NB4 (cell line): ENCODE measurements at places on chromosomes 13 and 19.

GRCh38 chr13:47004027-47004426 is 107.2 kb upstream of the HTR2A start:
- DNase-seq = no peak

GRCh38 chr19:55720214-55720746 is 17.9 kb downstream of the NLRP9 start:
- no peak for DNase-seq

DNA sequence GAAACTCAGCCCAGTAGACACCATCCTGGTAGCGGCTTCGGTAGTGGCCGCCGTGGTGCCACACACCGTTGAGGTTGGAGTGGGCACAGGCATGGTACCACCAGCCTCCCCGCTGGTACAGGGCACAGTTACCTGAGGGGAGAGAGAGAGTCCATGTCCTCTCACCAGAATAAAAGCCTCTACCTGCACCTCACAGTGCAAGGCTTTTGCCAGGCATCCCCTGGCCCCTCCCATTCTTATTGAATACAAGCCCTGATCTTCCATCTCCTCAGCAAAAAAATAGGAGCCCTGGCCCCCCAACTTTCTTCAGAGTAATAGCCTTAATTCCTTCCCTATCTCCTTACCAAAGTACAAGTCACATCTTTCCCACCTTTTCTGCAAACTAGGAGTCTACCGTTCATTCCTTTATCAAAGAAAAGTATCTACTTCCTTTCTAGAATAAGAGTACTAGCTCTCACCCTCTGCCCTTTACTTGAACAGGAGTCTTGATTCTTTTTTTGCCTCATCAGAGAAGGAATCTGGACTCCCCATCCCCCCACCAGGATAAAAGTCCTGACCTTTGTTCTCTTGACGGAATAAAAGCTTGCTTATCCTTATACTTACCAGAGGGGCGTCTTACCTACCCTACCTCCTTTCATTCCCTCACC is 6.7 kb downstream of the SHFL start:
- DNase-seq = peak; percentile 13

GRCh38 chr13:70844391-70845108 is 736.3 kb upstream of the KLHL1 start:
- DNase-seq = no peak

- DNase-seq = no peak
These were observed 15.1 kb downstream of the PEPD start for GRCh38 chr19:33506498-33506897.

- peak; percentile 58 for DNase-seq
These were observed 268.5 kb downstream of the MYO16 start for GRCh38 chr13:108897955-108898354.

GRCh38 chr19:46320559-46320958 is 23.7 kb downstream of the HIF3A start:
- no peak for DNase-seq

- no peak for DNase-seq
These were observed 126.7 kb downstream of the MAB21L1 start for GRCh38 chr13:35349673-35350278.

DNA sequence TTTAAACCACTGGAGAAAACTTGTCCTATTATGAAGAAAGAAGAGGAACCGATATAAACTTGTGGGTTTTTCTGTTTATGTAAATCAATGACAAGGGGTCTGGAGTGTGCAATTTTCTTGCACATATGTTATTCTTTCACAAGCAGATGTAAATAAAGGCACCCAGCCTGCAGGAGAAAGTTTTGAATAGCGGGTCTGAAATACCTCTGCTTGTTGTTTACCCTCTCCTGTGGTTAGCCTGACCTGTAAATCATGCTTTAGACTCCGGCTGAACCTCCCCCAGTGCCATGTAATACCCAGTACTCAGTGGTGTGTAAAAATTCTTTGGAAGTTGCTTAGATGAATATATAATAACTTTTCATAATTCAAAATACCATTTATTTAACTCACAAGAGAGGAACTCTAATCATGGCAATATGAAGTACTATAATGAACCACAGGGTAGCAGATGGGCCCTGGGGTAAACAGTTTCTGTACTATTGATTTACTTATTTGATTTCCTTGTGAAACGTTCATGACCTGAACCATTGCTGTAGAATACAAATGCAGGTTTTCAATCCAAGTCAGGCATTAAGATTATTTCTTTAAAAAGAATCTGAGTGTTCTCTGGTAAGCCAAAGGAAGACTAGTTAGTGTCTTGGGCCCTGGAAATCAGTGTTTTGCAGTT is 245.1 kb downstream of the LMO7 start:
- no peak for DNase-seq

- no peak for DNase-seq
These were observed 4.7 kb downstream of the NKPD1 start for GRCh38 chr19:45156011-45156630.

GRCh38 chr19:41694196-41694595 is 6.1 kb upstream of the CEACAM7 start:
- no peak for DNase-seq

GRCh38 chr19:47707135-47707925 is 5.9 kb upstream of the EHD2 start:
- DNase-seq = peak; percentile 95

DNA sequence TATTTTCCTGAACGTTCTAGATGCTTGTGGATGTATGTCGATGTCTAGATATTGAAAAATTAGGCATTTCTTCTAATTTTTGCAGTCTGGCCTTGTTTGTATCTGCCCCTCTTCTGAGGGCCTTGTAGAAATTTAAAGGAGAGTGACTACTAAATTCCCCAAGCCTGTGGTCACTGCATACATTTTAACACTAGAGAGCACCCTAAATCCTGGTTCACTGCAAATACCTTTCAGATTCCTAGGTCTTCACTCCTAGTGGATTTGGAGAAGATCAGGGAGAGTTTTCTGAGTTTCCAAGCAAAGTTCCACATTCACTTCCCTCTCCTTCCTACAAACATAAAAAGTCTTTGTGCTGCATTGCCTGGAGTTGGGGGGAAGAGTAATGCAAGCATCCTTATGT is 1272.5 kb downstream of the OLFM4 start:
- DNase-seq = no peak

- no peak for DNase-seq
These were observed 16.2 kb downstream of the CCDC97 start for GRCh38 chr19:41325947-41326706.

GRCh38 chr13:40340368-40341095 is 325.9 kb downstream of the FOXO1 start:
- no peak for DNase-seq

- DNase-seq = no peak
These were observed 34.4 kb downstream of the PPP2R1A start for GRCh38 chr19:52224211-52224610.

DNA sequence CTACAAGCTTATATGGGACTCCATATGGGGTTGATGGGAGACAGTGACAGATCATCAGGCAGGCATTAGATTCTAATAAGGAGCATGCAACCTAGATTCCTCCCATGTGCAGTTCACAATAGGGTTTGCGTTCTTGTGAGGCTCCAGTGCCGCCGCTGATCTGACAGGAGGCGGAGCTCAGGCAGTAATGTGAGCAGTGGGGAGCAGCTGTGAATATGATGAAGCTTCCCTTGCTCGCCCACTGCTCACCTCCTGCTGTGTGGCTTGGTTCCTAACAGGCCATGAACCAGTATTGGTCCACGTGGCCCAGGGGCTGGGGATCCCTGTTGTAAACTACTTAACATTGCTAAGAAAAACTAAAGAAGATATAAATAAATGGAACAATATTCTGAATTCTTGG is 378.4 kb downstream of the KCNRG start:
- no peak for DNase-seq

DNA sequence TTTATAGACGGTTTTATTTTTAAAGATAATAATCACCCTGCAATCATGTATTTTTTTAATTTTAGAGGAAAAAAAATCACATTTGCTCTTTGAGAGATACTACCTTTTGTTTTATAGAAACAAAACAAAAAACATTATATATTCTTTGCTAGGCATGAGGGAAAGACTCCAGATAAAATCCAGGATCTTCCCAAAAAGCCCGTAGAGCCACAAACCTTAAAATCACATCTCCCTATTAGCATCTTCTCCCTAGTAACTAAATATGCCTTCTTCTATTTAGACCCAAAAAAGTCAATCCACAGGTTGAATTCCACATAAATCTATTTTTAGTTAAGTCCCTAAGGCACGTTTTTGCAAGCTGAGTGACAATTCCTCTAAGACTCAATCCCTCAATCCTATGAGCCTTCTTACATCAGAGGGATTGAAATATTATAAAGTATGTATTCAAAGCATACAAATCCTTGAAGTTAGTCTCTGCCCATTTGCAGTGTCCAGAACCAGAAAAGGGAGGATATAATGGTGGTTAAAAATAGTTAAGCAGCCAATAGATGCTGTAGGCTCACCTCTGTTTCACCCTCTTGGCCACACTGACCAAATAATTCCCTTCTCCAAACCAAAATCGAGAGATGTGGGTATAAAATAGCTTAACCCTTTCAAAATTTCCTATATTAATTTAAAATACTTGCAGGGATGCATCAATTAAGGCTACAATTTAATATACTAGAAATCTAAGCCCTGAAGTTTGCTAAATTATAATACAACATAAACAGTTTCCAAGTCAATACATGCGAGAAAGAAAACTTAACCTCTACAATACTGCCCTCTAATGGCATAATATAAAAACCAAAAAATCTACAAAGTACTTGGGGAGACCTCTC is 64.0 kb downstream of the SERP2 start:
- DNase-seq = peak; percentile 59

DNA sequence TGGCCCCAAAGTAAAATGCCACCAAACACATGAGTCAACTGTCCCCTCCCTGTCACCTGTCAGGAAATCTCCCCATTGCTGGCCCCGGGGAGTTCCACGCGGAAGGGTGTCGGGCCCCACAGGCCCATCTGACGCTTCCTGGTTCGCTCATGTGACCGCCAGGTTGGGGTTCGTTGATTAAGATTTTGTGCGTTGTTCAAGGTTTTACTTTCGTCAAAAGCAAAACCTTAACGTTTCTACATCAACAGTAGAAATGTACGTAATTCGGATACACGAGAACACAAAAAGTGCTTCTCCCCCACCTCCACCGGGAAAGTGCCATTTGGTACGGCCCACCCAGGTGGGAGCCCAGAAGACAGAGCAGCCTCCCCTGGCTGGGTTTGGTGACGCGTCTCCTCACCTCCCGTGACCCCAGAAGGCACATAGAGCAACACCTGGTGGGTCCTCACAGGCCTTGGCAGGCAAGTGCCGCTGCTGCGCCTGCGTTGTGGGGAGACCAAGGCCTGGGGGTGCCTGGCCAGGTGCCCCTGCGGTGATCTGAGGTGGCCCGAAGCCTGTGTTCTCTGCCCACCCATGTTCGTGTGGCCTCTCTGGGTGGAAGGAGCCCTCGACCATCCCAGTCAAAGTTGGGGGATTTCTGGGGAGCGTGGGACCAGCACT is 161.6 kb downstream of the KDM4B start:
- DNase-seq = no peak

GRCh38 chr19:44757735-44758505 is 9.4 kb downstream of the BCL3 start:
- DNase-seq = no peak

GRCh38 chr13:114230117-114230516 is 4.6 kb upstream of the CDC16 start:
- peak; percentile 85 for DNase-seq

DNA sequence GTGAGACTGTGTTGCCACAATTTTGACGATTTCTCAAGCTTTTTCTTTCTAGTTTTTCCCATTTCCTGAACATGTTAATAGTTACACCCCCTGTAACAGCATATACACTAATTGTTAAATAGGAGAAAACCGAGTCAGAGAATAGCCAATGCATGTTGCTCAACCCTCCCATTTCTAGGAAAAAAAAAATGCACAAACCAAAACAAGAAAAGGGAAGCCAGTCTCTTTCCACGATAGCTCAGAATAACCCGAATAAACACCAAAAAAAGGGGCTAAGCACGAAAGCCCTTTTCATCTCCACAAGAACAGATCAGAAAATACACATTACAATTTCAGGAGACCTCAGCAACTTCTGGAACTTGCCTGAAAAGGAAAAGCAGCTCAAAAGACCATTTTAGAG is 16.3 kb downstream of the LATS2 start:
- no peak for DNase-seq

GRCh38 chr19:17836530-17836929 is 11.3 kb downstream of the JAK3 start:
- DNase-seq = no peak

DNA sequence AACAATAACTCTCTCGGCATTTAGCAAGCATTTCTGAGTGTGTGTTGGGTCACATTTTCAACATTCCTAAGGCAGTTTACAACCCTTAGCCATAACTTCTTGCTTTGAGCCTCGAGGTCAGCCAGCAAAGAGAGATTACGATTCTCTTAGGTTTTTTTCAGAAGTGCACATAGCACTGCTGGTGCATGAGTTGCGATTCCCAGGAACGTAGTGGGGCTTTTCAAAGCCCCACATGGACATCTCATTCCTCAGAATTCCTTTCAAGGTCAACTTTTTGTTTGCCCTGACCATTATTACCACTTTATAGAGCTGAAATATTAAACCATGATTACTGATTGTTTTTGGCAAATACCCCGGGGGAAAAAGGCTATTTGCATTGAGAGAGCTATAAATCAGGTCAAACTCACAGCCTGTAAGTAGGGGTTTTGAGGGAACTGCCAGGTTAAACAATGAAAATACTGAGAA is 705.3 kb downstream of the GPC5 start:
- DNase-seq = no peak

- no peak for DNase-seq
These were observed 8.5 kb downstream of the CBARP start for GRCh38 chr19:1229056-1229923.

DNA sequence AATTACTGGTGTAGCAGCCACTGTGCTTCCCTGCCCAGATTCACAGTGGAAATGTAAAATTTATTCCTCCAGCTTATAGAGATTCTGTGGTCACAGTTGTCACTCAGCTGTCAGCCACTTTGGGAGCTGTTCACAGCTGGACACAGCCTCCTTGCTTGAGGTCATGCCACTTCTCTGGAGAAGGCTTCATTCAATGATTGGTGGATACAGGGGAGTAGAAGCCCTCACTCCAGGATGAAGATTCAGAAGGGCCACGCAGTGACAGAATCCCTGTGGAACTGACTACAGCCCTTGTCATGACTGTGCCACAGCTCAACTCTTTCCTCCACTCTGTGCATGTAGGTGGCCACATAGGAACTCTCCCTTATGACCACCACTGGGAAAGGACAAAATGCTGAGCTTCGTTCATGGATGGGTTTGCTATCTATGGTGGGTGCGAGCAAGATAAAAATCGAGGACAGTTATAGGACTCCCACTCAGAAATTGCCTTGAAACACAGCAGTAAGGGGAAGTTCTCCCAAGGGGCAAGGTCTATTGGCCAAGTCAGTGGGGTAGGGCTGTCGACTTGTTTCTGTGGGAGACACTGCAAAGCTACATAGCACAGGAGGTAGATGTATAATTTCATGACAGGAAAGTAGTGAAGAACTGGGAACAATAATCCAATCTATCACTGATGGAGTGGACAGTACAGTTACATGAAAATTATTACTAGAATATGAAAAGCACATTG is 98.7 kb downstream of the CCNA1 start:
- DNase-seq = peak; percentile 51
